Fibroblast of skin of right quadriceps (primary cell): ENCODE measurements at places on chromosomes 7 and 10.

- DNase-seq, result no peak
Measured at GRCh38 chr7:12909483-12909882, 222.1 kb downstream of the ARL4A start.

DNA sequence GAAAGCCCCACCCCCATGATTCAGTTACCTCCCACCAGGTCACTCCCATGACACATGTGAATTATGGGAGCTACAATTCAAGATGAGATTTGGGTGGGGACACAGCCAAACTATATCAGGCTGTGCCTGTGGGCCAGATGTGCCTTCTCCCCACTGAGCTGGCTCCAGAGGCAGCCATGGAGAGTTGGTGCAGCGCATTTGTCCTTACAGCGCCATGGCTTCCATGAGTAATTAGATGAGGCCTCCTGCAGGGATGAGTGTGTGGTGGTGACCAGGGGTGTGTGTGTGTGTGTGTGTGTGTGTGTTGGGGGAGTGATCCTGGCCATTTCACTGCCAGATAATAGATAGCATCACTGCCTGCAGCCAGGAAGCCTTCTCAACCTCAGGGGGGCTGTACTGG is 94.6 kb downstream of the FANK1 start:
- no peak for DNase-seq

GRCh38 chr10:43980313-43980712 is 331.6 kb upstream of the ZNF32 start:
- no peak for DNase-seq

GRCh38 chr7:39923091-39923490 is 27.0 kb upstream of the CDK13 start:
- DNase-seq, result no peak

GRCh38 chr7:22394739-22395138 is 37.8 kb upstream of the RAPGEF5 start:
- no peak for DNase-seq

- no peak for DNase-seq
Measured at GRCh38 chr7:158369290-158369689, 218.3 kb downstream of the PTPRN2 start.

DNA sequence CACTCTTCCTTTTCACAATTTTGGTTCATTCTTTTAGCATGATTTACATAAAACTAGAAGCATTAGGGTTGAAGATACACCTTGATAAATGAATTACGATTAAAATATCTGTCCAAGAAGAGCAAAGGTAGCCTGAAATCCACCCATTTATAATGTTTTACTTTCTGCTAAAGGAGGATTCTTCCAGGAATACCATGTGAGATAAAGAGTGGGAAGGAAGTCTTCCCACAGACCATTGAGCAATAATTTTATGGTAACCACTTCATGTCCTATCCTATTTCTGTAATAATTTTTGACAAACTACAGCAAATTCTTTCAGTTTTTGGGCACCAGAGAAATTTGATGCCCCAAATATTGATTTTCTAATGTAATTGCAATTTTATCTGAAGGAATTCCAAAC is 150.6 kb upstream of the STEAP4 start:
- no peak for DNase-seq

DNA sequence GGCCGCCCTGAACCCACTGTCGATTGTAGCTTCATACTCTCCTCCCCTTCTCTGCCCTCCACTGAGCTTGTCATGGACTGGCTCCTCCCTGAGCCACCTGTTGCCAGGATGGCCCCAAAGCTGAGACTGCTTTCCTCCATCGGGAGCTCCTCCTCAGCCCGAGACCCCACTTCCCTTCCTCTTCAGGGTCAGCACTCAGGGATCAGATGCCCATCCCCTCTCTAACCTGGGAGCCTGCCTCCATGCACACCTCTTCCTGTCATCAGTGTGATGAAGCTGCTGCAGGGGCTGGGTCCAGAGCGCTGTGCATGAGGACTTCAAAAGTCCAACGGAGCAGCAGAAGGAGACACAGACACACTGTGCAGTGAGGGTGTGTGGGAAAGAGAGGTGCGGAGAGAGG is 201.1 kb downstream of the WDR37 start:
- no peak for DNase-seq

DNA sequence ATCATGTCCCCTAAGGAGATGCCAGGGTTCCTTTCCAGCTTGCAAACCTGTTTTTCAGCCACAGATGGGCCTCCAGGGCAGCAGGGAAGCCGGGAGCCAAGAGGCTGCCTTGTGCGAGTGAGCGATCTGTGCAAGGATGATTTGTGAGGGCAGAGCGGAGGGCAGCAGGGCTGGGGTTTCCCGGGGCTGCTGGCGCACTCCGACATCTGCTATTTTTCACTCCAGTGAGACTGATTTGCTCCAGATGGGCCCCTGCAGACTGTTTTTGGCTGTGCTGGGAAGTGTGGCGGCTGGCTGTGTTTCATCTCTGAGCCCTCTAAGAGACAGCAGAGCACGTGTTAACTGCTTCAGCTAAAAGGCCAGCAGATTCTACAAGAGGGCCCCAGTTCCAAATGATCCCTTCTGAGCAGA is 466.2 kb downstream of the TYW1 start:
- DNase-seq, result peak; percentile 51

GRCh38 chr7:131905471-131905973 is 349.1 kb upstream of the PODXL start:
- DNase-seq, result no peak

DNA sequence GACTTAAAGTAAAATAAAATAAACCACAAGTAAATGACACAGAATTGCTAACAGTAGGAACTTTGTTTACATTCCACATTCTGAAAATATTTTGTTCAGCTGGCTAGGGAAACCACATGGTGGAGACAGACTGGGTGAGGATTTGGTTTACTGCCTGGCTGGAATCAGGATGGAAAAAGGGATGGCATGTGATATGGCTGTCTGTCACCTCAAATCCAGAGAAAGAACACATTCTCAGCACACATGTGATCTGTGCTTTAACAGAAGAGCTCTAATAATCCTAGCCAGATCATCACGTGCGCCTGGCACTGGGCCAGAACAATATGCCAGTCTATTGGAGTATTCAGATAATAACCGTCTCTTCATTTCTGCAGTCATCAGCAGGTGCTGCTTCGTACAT is 90.9 kb upstream of the PIP4K2A start:
- peak; percentile 72 for DNase-seq

- DNase-seq, result no peak
Measured at GRCh38 chr7:129208667-129209066, 16.2 kb upstream of the AHCYL2 start.

GRCh38 chr7:127828843-127829500 is 177.0 kb downstream of the SND1 start:
- DNase-seq, result no peak

GRCh38 chr10:132632091-132632561 is 94.5 kb downstream of the INPP5A start:
- DNase-seq, result no peak

- DNase-seq, result peak; percentile 57
Measured at GRCh38 chr10:14093730-14094484, 236.8 kb downstream of the FRMD4A start.

DNA sequence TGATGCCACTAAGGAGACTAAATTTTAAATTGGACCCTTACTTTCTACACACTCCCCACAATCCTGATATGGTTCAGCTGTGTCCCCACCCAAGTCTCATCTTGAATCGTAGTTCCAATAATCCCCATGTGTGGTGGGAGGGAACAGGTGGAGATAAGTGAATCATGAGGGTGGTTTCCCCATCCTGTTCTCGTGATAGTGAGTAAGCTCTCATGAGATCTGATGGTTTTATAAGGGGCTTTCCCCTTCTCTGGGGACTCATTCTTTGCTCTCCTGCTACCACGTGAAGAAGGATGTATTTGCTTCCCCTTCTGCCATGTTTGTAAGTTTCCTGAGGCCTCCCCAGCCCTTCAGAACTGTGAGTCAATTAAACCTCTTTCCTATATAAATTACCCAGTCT is 18.4 kb upstream of the BET1 start:
- no peak for DNase-seq

GRCh38 chr10:133465191-133465949 is 11.6 kb downstream of the SCART1 start:
- DNase-seq, result no peak

DNA sequence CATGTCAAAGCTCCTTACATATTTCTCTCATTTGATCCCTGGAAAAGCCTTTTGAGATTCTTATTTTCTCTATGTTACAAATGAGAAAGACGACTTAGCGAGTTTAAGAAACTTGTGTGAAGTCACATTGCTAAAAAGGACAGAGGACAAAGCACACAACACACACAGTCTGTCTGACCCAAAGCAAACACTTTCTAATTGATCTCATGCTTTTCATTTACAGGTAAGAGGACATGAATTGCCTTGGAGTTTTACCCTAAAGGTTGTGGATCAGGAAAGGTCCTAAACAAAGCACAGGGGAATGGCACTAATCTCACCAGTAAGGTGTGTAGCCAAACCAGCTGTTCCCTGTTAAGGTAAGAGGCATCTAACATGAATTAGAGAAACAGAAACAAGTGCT is 18.7 kb downstream of the SLC35G1 start:
- DNase-seq, result no peak

DNA sequence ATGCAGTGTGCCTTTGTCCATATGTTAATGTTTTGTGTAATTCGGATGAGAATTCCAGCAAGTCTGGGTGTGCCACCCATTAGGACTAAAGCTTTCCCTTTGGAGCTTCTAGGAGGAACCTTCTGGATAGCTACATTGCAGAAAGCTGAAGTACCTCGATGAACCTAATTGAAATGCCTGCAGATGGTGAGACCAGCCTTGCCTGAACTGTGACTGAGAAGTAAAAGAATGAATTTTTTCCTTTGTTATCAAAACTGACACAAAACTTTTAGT is 31.1 kb upstream of the FBXW4 start:
- no peak for DNase-seq

DNA sequence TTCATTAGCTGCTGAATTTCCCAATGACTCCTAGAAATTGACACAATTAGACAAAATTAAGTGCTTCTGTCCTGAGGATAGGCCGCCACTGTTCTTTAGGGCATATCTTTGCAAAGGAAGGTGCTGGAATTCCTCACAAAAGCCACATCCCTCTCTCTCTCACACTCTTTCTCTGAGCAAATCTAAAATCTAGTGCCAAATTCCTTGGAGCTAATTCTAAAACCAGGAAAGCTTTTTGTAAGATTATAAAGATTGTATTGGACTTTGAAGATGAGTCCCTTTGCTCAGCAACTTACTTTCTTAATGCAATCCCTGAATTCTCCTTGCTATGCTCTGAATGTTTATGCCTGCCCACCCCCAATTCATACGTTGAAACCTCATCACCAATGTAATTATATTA is 288.9 kb downstream of the KCNMA1 start:
- DNase-seq, result peak; percentile 43

DNA sequence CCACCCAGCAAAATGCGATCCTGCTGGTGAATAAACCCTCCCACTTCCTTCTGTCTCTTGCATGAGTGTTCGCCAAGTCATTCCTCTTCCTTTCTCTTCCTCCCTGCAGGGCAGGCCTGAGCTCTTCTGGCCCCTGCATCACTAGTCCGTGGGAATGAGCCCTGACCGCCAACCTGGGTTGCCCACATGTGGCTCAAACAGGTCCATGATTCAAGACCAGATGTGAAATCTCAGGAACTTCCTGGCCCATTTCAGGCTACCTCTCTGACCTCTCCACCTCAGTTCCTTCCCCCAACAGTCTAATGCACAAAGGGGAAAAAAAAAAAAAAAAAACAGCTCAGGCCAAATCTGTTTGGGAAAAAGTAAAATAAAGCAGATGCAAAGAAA is 5.4 kb upstream of the YWHAG start:
- DNase-seq, result peak; percentile 54

DNA sequence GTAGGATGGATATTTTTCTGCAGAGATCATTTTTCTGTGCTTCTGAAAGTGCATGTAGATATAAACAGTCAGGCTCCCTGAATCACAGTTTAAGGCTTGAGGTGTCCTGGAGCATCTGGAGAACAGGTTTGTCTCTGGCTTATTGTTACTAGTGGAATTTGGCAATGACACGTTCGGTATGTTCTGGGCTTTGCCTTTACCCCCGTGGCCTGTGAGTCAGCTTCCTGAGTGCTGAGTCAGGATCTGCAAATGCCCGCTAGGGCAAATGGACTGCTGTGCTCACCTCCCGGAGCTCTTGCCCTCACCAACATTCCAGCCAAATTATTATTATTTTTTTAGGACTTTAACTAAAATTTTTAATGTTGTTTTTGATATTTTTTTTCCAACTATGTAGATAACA is 192.5 kb upstream of the PRSS1 start:
- peak; percentile 99 for DNase-seq

- peak; percentile 69 for DNase-seq
Measured at GRCh38 chr7:147483634-147484292, 1106.8 kb upstream of the C7orf33 start.

DNA sequence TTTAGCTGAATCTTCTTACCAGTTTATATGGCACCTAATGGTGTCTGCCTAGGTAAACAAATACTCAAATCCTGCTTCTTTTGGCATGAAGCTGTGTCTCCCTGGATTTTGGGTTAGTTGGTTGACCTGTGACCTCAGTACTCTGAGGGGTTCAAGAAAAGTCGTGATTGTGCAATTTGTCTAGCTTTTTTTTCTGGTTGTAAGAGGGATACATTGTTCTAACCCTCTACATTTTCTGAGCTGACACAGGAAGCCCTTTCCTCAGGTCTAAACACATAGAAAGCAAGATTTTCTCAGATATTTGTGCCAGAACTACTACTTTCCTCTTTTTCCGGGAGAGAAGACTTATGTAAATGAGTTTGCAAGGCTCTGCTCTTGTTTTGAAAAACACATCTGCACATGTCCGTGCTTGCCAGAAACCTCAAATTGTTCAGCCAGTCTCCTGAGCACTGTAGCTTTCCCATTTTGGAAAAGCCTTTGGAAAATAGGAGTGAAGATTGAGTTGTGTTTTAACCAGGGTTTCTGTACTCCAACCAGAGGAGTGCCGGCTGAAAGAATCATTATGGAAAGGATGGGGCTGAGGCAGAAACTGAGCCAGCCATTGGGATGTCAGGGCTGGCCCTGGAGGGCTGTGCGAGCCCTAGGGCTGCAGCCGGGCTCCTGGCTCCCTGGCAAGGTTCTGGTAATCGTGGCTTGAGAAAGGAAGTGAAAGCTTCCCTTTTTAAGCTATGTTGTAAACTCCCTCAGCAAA is 31.3 kb upstream of the CXCL12 start:
- no peak for DNase-seq

- peak; percentile 60 for DNase-seq
Measured at GRCh38 chr10:126278851-126279250, 109.4 kb downstream of the ADAM12 start.

DNA sequence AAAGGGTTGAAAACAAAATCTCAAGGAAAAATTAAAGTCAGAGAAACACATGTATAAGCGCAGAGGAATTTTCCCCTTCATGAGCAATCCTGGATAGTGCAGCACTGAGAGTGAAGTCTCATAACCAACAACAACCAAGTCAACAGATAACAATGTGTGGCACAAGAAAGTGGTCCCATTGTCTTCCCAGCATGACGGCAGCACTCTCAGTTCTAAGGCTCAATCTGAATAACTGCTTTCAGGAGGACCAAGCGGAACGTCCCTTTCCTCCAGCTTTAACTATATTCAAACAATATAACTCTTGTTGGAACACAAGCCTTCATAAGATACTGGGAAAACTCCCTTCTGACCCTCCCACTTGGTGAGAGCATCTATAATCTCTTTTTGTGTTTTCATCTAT is 137.9 kb downstream of the RAPGEF5 start:
- no peak for DNase-seq
